ENCODE measurements at places on chromosomes 16 and 17.

DNA sequence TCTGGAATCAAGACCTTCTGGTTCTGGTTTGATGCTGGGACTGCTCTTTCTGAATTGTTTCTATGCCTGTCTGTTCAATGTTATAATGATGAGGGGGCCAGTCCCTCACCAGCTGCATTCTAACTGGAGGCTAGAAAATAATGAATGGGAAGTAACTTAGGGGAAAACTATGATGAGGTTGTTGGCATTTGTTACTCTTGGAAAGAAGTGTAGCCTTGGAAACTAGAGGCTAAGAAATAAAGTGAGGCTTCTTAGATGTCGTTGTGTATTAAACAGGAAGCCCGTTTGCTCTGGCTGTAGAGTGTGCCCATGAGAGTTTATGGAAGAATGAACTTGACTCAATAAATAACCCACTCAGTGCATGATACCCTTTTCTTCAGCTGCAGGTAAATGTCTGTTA lies 140.8 kb downstream of the PRKCA start:
- DNase-seq: no peak

DNA sequence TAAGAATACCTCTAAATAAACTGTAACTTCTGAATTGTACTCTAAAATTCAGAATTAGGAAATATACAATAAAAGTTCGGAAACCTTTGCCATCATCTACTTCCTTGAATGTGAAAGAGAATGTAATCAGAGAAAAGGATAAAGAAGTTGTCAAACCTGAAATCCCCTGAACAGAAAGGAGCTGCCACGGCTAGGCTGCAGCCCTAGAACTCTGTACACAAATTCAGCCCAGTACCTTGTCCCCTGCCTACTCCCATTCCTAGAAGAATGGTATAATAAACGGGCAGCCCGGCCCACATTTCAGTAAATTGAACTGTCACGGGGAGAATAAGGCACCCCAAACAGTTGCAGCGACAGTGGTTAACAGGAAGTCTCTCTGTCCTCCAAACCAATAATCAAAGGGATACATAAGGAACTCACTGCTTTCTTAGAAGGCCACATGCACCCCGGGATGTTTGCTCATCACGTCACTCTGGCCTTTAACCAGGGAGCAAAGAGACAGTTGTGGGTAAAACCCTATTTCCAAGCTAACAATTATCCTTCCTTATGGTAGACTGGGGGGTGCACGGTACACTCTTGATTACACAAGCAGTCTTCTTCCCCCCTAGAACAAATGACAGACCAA lies 24.3 kb upstream of the RFFL start:
- no peak for DNase-seq

DNA sequence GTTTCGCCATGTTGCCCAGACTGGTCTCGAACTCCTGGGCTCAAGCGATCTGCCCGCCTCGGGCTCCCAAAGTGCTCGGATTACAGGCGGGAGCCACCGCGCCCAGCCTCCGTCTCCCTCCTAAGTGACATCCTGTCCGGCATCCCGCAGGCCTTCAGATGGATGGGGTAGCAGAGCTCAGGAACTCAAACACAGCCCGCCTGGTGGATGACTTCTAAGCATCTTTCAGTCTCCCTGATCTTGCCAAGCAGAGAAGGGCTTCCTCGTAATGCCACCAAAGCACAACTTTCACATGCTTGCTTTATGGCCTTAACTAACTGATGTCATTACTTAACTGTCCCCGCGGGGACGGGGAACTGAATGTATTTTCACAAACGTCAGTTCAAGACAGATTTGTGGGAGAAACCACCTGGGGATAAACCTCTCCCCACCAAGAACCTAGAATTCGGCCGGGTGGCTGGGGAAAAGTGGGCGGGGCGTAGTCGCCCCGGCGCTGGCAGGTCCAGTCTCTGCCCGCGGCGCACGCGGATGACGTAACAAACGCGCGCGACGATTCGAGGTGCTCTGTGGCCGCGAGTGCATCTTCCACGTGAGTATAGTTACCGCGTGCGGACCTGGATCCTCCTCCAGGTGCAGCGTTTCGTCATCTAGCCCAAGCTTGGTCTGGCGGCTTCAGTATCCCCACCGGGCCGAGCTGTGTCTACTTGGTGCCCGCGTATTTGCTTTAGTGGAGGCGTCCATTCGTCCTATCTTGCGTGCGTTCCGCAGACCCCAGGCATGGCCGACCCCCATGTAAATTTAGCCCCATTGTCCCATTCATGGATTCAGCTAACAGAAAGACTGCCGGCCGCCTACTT lies at the start of gene PFAS:
Gene PFAS (plus strand): TSS at position 539 of the 857 bp plus-strand sequence. CDS start 4,649 bp downstream, outside the sequence.
- DNase-seq: peak; percentile 80

GRCh38 chr16:55380485-55380884 lies 56.5 kb downstream of the IRX6 start:
- DNase-seq: no peak

DNA sequence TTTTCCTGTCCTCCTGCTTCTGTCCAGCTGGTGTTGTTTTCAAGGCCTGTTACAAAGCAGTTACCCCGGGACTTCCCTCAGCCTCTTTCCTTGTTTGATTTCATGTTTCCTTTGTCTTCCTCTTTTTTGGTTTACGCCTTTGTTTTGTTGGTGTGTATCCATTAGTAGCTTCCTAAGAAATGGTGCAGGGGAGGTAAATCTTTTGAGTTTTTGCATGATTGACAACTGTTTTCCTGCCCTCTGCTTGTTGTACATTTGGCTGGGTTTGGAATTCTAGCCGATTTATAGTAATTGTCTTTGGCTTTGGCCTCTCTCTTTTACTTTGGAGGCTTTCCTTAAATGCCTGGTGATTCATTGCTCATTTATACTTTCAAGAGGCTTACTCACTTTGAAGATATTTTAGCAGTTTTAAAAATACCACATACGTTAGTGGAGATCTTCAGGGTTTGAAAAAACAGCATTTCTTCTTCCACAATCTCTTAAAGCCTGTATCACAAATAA lies 32.8 kb downstream of the DNAH2 start:
- no peak for DNase-seq

DNA sequence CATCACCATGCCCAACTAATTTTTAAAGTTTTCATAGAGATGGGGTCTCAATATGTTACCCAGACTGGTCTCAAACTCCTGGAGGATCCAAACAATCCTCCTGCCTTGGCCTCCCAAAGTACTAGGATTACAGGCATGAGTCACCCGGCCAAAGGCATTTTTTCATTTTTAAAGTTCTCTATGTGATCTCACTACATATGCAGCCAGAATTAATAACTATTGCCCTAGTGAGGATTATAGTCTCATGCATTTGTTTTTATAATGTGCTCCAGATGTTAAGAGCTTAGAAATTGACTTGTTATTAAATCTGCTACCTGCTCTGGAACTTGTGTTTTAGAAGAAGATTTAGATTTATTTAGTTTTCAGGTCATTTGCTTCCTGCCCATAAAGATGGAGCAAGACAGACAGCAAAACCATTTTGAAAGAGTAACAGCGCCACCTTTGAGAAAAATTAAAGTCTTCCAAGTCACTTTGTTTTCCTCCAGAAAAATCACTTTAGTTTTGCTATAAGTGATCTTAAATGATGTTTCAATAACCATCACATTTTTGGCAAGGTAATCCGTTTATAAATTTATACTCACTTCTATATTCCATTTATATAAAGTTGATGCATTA lies 79.5 kb downstream of the CA4 start:
- no peak for DNase-seq

- no peak for DNase-seq
These were observed 32.4 kb downstream of the HAPSTR1 start for GRCh38 chr16:9123871-9124270.
